ENCODE measurements at places on chromosomes 4 and X. TPM values are rescaled to one million over a fixed set of nuclear protein-coding genes. Genes with fewer than 3 reads are reported as not detected.

GRCh38 chr4:142721187-142721586 lies 124.9 kb downstream of the INPP4B start:
- no peak for DNase-seq

DNA sequence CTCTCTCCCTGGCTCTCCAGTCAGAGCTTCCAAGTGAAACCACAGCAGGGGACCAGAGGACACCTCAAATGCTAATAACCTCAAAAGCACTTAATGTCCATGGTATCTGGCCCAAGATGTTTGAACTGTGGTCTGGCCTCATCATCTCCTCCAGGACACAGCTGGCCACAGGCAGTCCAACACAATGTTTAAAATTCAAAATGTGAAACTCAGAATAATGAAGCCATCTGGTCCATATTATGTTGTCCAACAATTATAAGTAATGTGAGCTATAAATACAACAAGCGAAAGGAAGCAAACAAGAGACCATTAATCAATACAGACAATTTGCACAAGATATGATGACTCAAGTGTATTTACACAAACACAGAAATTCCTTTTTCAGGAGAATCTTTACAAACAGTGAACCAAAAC lies 90.7 kb upstream of the S100G start:
- DNase-seq, result no peak

RNF150 gene
- 0.07 TPM for total RNA-seq

EDNRA gene
- total RNA-seq, result 0.07 TPM

DNA sequence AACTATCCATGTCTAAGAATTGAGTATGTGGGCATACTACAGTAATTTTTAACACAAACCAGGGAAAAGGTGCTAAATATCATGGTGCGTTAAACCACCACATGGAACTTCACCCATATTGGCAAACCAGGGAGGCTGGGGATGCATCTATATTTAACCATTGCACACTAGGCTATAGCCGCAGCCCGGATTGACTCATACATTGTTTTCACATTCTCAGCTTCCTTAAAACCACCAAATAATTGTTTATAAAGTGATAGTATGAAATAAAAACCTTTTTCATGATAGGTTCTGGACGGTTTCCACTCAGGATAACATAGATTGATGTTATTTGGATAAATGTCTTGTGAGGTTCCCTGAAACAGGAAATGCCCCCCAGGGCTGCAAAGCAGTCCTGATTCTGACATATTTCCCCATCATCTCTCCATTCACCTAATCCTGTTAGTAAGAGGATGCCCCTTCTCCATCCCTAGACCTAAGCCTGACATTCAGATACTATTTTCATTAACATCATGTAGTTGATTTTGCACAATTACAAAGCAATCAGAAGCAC lies 7.9 kb downstream of the COL25A1 start:
- no peak for DNase-seq

DNA sequence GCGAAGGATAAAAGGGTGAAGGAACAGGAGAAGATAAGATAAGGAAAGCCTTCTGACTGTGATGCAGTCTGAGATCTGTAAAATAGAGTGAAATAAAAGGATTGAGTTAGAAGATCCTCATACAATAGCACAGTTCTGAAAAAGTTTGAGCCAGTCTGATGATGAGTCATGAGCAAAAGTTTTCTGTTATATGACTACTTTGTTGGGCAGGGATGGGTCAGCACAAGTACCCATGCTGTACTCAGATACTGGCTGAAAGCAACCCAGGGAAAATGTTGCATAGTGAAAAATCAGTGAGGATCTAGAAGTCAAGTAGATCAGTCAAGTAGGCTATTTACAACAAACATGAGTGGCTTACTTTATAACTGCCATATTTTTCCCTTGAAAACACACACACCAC lies 253.5 kb downstream of the PCDH10 start:
- DNase-seq, result no peak

GRCh38 chr4:189837471-189837870 lies 103.2 kb upstream of the FRG1 start:
- no peak for DNase-seq
